Pancreas (tissue), 10 donors: ENCODE measurements at places on chromosomes 16 and 17. TPM values are rescaled to one million over a fixed set of nuclear protein-coding genes. Genes with fewer than 3 reads are reported as not detected.

DNA sequence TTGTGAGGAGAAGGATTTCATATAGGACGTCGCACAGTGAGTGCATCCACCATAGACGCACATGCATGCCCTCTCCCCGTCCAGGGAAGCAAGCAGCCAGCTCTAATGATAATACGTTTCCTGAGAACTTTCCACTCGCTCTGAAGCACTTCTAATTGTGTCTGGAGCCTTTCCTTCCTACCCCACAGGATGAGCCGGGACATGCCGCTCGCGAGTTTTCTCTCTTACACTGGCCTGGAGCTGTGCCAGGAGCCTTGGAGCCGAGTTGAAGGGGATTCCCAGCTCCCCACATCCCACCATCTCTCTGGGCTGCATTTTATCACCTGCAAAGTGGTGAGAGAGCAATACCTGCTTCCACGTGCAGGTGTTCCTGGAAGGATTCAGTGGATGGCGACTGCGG, 368.1 kb downstream of the C16orf95 start:
- DNase-seq: no peak
- no peak overlapping the region for H3K4me3 ChIP-seq
- H3K27me3 ChIP-seq: no peaks in the 10 kb centered on the region
- H3K4me1 ChIP-seq: no peaks in the 10 kb centered on the region
- H3K36me3 ChIP-seq: no peaks in the 10 kb centered on the region

GRCh38 chr17:82304826-82305726, 12.3 kb downstream of the CD7 start:
- H3K27me3 ChIP-seq: no peaks in the 10 kb centered on the region
- H3K36me3 ChIP-seq: no peaks in the 10 kb centered on the region
- no peaks in the 10 kb centered on the region for H3K4me1 ChIP-seq
- DNase-seq: no peak

- no peaks in the 10 kb centered on the region for H3K27me3 ChIP-seq
- no peaks in the 10 kb centered on the region for H3K36me3 ChIP-seq
- no peak overlapping the region for H3K27ac ChIP-seq
- H3K4me3 ChIP-seq: no peak overlapping the region
- H3K4me1 ChIP-seq: no peaks in the 10 kb centered on the region
Observed at GRCh38 chr17:83024218-83024971, 55.0 kb upstream of the METRNL start.

GRCh38 chr17:69523244-69523861, 108.9 kb downstream of the MAP2K6 start:
- H3K4me3 ChIP-seq: no peak overlapping the region
- H3K4me1 ChIP-seq: no peaks in the 10 kb centered on the region
- no peaks in the 10 kb centered on the region for H3K36me3 ChIP-seq
- no peak for DNase-seq
- H3K27me3 ChIP-seq: no peaks in the 10 kb centered on the region

DNA sequence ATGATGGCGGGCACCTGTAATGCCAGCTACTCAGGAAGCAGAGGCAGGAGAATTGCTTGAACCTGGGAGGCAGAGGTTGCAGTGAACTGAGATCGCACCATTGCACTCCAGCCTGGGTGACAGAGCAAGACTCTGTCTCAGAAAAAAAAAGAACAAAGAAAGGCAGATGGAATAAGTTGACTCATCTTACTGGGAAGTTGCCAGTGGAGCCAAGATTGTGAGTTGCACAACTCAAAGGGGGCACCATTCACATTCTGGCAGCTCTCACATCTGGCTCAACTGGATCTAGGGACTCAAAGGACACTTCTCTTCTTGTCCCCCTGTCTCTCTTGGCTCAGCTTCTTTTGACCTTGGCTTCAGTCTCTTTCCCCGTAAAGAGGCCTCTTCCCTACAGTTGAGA, 53.7 kb upstream of the ETV4 start:
- H3K27ac ChIP-seq: no peak overlapping the region
- H3K36me3 ChIP-seq: no peaks in the 10 kb centered on the region
- H3K27me3 ChIP-seq: no peaks in the 10 kb centered on the region
- DNase-seq: no peak

TP53TG3B gene
- total RNA-seq: not detected

GDPD3 gene
- total RNA-seq: 3.5 TPM

DNA sequence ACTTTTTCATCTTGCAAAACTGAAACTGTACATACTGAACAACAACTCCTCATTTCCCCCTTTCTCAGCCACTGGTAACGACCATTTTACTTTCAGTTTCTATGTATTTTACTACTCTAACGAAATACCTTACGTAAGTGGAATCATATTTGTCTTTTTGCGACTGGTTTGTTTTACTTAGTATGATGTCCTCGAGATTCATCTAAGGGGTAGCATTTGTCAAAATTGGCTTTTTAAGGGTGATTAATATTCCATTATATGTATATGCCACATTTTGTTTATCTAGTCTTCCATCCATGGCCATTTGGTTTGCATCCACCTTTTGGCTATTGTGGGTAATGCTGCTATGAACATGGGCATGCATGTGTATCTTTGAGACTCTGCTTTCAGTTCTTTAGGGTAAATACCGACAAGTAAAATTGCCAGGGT, 10.4 kb downstream of the KPNB1 start:
- no peak overlapping the region for H3K4me3 ChIP-seq
- peaks cover 77% of the 10 kb centered on the region for H3K36me3 ChIP-seq
- H3K27ac ChIP-seq: no peak overlapping the region
- peaks cover 3% of the 10 kb centered on the region for H3K4me1 ChIP-seq
- H3K27me3 ChIP-seq: no peaks in the 10 kb centered on the region

DNA sequence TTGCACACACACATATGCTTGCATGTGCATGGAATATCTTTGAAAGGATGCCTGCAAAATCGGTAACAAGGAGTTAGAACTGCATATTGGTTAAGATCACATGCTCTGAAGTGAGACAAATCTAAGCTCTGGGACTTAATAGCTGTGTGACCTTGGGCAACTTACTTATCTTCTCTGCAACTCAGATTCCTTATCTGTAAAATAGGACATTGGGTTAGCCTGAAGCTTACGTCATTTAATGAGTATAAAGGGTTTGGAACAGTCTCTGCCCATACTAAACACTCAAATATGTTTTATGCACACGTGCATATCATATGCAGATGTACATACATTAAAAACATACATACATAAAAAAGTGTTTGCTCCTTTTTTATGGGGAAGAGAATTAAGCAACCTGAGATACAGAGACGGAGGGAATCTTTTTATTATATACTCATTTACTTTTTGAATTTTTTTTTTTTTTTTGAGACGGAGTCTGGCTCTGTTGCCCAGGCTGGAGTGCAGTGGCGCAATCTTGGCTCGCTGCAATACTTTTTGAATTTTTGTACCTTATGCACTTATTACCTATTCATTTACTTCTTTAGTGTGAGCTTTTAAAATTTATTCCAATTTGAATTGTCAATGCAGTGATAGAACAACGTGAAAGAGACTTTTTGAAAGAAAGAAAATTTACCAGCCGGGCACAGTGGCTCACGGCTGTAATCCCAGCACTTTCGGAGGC, 206.2 kb downstream of the CCDC182 start:
- no peak overlapping the region for H3K4me3 ChIP-seq
- peaks cover 10% of the 10 kb centered on the region for H3K4me1 ChIP-seq
- no peaks in the 10 kb centered on the region for H3K27me3 ChIP-seq
- no peaks in the 10 kb centered on the region for H3K36me3 ChIP-seq

DNA sequence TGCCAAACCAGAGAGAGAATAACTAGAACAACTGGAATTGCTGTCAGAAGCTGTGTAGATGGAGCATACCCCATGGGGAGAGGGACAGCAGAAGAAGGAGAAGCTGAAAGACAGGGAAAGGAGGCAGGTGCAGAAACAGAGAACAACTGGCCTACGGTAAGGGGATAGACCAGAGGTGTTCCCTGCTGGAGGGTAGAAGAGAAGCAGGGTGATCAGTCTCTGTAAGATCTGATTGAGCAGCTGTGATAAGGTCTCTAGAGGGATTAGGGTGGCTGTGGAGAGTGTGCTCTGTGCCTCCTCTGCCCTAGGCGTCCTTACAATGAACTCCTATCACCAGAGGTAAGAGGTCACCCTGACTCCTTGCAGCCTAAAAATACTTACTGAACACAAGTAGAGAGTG, 30.4 kb upstream of the HS3ST3B1 start:
- no peak overlapping the region for H3K4me3 ChIP-seq
- no peak for DNase-seq
- no peak overlapping the region for H3K27ac ChIP-seq

GRCh38 chr16:16162591-16162990, 60.7 kb downstream of the ABCC6 start:
- H3K27me3 ChIP-seq: no peaks in the 10 kb centered on the region
- H3K27ac ChIP-seq: no peak overlapping the region
- no peaks in the 10 kb centered on the region for H3K36me3 ChIP-seq
- no peak overlapping the region for H3K4me3 ChIP-seq

CDRT15 gene
- not detected for total RNA-seq

DNA sequence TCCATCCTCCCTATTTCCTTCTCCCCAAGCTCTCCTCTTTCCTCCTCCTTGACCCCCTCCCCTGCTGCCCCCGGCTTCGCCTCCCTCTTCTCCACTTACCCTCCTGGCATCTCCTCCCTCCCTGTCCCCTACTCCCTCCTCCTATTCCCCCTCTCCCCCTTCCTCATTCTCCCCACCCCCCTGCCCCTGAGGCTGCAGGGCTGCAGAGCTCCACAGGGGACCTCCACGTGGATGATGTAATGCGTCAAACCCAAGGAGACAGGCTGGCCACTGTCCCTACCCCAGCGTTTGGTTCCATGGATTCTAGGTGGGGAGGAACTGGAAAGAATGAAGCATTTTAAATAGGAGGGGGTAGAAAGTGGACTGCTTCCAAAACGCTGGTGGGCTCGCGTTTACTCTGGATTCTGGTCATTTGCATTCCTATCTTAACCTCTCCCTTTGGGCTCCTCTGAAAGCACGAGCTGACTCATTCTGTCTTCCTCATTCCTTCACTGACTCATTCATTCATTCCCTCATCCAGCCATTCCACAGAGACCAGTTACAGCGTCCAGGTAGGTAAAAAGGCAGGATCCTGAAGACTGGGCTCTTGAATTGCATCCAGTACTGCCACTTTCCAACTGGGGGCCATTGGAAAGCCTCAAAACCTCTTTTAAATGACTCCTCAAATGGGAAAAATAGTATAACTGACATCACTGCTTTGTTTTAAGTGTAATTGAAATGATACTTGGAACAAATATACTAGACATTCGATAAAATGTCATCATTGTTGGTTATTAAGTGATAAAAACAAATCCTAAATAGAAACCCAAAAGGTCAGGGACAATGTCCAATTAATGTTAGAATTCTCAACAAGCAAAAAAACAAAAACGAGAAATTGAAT, 943 bp upstream of the COTL1 start:
- H3K4me3 ChIP-seq: no peak overlapping the region
- no peaks in the 10 kb centered on the region for H3K27me3 ChIP-seq
- H3K4me1 ChIP-seq: peaks cover 8% of the 10 kb centered on the region
- no peaks in the 10 kb centered on the region for H3K36me3 ChIP-seq
- DNase-seq: no peak
- H3K27ac ChIP-seq: peak overlapping the region; percentile 46

DNA sequence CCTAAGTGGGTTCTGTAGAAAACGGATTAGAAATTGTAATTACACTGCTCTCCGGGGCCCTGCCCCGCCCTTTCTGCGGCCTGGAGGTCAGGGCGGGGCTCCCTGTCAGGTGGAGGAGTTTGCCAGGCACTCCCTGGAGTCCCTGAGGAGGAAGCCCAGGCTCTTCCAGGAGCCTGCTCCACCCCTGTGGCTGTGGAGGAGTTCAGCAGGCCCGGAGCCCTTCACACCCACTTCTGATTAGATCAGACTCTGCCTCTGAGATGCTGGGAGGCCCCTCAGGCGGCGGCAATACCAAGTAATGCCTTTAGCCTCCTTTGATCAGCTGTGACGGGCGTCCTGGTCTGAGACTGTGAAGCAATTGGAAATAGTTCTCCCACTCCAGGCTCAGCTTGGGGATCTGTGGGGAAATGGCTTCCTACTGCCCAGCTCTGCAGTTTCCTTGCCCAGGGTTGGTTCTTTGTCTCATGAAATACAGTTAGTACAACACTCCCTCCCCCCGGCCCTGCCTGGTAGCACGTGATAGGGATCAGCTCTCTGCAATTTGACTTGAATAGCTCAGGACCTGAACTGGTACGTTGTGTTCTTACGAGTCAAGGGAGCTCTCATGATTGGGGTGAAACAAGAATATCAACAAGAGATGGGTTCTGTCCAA, 22.3 kb downstream of the BAIAP2 start:
- no peak for DNase-seq
- H3K27me3 ChIP-seq: no peaks in the 10 kb centered on the region

CASKIN2 gene
- total RNA-seq: 18.6 TPM

DNA sequence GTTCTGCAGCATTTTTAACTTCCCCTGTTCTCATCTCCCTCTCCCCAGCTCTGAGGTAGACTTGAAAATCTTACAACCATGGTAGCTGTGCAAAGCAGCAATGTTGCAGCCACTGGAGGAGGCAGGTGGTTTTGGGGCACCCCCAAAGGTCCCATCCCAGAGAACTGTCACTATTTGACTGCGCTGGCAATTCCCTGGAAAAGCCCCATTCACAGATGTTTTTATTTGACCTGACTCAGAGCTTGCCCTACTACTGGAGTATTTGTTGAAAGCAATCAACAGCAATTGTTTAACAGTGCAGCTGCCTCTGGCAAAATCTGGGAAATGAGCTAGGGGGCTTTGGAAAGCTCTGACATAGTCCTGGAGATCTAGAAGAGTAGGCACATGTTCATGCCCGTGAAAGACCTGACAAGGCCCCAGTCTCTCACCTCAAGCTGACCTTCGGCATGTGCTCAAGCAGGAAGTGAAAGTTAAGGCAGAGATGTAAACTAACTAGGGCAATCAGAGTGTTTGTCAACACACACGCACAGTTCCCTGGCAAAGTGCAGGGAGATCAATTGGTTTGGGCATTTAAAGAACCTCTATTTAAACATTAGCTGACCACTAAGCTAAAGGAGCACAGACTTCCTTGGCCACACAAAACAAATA, 19.7 kb upstream of the PIK3R5 start:
- no peak overlapping the region for H3K27ac ChIP-seq
- no peaks in the 10 kb centered on the region for H3K4me1 ChIP-seq
- no peak overlapping the region for H3K4me3 ChIP-seq
- DNase-seq: no peak
- no peaks in the 10 kb centered on the region for H3K27me3 ChIP-seq

GRCh38 chr17:20154286-20155000, 145.3 kb downstream of the SPECC1 start:
- peaks cover 7% of the 10 kb centered on the region for H3K4me1 ChIP-seq
- no peaks in the 10 kb centered on the region for H3K36me3 ChIP-seq
- no peak overlapping the region for H3K4me3 ChIP-seq
- DNase-seq: no peak

GRCh38 chr16:28494121-28494851, at the start of gene APOBR:
TSS of gene APOBR (plus strand) at chr16:28494643. CDS start at chr16:28494682, 39 bp downstream.
- H3K4me3 ChIP-seq: peak within 1 kb of the TSS; percentile 18
- no peaks in the 10 kb centered on the region for H3K27me3 ChIP-seq
- no peak within 1 kb of the TSS for H3K27ac ChIP-seq
- DNase-seq: no peak
- H3K4me1 ChIP-seq: no peaks in the 10 kb centered on the region

WFIKKN1 gene
- total RNA-seq: 2.0 TPM

MYO15A gene
- total RNA-seq: 0.59 TPM

MYO18A gene
- 37.1 TPM for total RNA-seq
